ENCODE measurements at places on chromosomes 6 and 20. TPM values are rescaled to one million over a fixed set of nuclear protein-coding genes. Genes with fewer than 3 reads are reported as not detected.

WFDC5 gene
- total RNA-seq: not detected

KIF6 gene
- 0.50 TPM for total RNA-seq

OLIG3 gene
- not detected for total RNA-seq

WASF1 gene
- 10.8 TPM for total RNA-seq

TTLL9 gene
- total RNA-seq: 0.15 TPM

GPLD1 gene
- total RNA-seq: 1.1 TPM

PI16 gene
- total RNA-seq: not detected

WFDC12 gene
- total RNA-seq: not detected

HAO1 gene
- not detected for total RNA-seq

IL20RA gene
- total RNA-seq: 0.03 TPM

DNAH8 gene
- not detected for total RNA-seq

KIAA1586 gene
- total RNA-seq: 6.2 TPM

MYCT1 gene
- total RNA-seq: not detected

TMEM239 gene
- total RNA-seq: not detected

MYMX gene
- not detected for total RNA-seq

NKAIN2 gene
- not detected for total RNA-seq

EEF1A2 gene
- total RNA-seq: 140 TPM

FAM209B gene
- 0.21 TPM for total RNA-seq

SIM1 gene
- not detected for total RNA-seq

SASH1 gene
- total RNA-seq: 2.2 TPM

GLYATL3 gene
- not detected for total RNA-seq

KCNS1 gene
- not detected for total RNA-seq

CAGE1 gene
- not detected for total RNA-seq

TUBB1 gene
- total RNA-seq: not detected

NRN1 gene
- total RNA-seq: 0.65 TPM

ECT2L gene
- not detected for total RNA-seq

FNDC1 gene
- 0.06 TPM for total RNA-seq

PPIL6 gene
- 3.9 TPM for total RNA-seq

TCP1 gene
- 227 TPM for total RNA-seq

GHRH gene
- not detected for total RNA-seq

SLC13A3 gene
- not detected for total RNA-seq

HTR1B gene
- total RNA-seq: 0.25 TPM
